ENCODE measurements at places on chromosomes 12 and 14.

- no peak for DNase-seq
These were observed 115.6 kb downstream of the CALM1 start for GRCh38 chr14:90512329-90512991.

- DNase-seq = no peak
These were observed 4.2 kb upstream of the RNASE8 start for GRCh38 chr14:21053184-21054122.

DNA sequence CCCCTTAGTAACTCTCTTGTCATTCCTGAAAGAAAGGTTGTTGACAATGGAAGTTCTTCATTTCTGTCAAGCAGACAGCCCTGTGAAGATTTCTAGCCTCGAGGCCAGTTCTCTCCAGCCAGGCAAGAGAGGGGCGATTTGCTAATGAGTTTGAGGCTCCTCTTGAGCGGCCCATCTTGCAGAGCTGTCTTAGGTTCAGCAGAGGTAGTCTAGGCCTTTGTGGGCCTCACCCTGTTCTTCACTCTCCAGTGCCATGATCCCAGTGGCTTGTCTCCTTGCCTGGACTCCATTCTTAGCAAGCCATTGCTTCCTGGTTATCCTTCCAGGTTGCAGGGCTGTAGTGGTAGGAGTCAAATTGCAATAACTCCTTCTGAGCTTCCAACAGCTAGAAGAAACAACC lies 9.7 kb downstream of the TPH2 start:
- no peak for DNase-seq

DNA sequence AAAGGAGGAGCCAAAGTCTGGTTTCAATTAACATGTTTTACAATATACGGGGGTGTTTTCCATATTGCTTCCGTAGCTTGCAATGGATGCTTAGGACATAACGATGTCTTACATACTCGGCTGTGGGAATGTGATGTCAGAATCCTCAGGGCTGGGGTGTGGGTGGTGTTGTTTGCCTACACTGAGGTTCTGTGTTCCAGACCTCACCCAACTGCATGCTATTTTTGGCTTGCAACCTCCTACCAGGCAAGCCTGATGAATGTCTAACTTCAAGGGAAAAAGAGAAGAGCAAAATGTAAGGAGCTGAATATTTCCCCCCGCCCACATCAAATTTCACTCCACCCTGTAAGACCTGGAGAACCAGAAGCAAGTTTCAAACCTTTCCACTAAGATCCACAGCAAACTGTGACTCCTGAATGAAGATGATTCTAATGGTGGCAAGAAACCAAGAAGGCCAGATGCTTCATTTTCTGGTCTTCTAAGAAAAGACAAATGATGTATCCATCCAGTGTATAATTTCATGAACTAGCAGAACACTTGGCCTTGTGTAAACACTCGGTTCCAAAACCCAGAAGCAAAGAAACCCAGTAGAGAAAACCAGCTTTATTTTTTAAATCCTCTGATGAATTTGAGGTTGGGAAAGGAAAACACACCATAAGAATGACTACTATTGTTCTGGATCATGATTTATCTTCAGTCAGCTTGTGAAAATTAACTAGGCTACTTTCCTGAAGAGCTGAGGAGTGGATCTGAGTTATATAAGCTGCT lies 227.9 kb downstream of the DACT1 start:
- DNase-seq = no peak

GRCh38 chr12:65826353-65827171 lies 2.3 kb downstream of the HMGA2 start:
- peak; percentile 39 for DNase-seq

GRCh38 chr12:81835783-81836182 lies 76.6 kb upstream of the PPFIA2 start:
- no peak for DNase-seq

GRCh38 chr12:96164951-96165811 lies 29.0 kb upstream of the ELK3 start:
- DNase-seq = no peak

DNA sequence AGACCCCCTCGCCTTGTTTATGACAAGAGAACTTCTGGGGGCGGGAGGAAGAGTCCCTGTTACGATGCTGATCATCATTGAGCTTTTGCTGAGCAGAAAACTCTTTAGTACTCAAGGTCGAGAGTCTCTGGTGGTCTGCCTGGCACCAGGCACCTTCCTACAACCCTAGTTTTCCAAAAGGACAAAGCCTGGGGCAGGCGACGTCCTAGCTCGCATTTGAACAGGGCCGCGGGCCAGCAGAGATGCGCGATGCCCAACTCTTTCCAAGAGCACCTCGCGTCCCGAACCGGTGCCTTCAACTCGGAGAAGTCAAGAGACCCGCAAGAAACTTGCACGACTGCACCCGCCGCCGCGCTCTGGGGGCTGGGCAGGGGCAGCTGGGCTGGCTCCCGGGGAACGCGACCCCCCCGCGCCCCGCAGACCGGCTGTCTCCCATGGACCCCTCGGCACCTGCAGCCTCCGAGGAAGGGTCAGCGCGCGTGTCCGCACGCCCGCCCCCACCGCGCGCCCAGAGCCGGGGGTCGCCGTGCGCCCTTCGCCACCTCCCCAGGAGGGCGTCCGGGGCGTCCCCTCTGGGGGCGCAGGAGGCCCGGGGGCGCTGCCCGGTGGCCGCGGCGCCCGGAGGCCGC lies 377 bp upstream of the BCL7A start:
- peak; percentile 19 for DNase-seq

DNA sequence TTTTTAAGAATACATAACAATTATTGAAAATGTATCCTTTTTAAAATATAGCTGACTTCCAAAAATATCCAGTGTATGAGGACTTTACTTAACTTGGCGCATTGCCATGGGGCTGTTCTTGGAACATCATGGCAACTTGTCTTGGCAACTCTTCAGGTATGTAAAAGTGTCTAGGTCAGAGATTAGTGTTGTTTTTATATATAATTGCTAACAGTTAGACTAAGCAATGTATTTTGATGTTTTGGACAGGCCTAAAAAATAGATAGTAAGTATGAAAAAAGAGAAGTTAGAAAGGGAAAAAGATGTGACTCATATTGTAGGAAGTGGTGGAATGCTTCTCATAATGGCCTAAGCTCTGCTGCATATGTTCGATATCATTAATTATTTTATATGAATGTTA lies 70.9 kb downstream of the MON2 start:
- DNase-seq = no peak

- no peak for DNase-seq
These were observed 6.2 kb upstream of the COL2A1 start for GRCh38 chr12:48010366-48010970.

DNA sequence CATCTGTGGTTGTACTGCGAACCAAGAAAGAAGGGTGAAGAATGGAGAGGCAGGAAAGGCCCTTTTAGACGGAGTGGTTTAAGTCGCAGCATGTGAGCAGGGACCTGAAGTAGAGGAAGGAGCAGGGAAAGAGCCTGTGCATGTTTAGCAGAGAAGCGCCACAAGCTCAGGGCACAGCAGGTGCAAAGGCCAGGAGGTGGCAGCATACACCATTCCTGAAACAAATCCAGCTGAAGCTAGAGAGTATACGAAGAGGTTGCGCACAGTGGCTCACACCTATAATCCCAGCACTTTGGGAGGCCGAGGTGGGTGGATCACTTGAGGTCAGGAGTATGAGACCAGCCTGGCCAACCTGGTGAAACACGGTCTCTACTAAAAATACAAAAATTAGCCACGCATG lies 49.9 kb downstream of the HELB start:
- no peak for DNase-seq

- no peak for DNase-seq
These were observed 242.0 kb upstream of the DAAM1 start for GRCh38 chr14:58946431-58946830.

DNA sequence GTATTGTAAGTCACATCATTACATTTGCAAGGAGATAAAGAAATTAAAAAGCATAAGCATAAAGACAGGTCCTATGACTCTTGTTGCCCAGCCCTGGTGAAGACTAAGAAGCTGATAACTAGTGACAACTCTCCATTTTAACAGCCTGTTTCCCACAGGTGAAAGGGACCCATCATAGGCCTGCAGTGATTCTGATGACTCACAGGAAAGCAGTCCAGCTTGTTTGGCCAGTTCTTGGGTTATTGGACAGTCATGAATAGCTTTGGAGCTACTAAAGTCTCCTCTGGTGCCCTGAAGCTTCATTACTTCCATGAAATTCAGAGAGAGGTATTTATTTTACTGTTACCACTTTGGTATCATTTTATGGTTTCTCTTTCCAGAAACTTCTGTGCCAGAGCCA lies 55.5 kb upstream of the DYRK2 start:
- no peak for DNase-seq

DNA sequence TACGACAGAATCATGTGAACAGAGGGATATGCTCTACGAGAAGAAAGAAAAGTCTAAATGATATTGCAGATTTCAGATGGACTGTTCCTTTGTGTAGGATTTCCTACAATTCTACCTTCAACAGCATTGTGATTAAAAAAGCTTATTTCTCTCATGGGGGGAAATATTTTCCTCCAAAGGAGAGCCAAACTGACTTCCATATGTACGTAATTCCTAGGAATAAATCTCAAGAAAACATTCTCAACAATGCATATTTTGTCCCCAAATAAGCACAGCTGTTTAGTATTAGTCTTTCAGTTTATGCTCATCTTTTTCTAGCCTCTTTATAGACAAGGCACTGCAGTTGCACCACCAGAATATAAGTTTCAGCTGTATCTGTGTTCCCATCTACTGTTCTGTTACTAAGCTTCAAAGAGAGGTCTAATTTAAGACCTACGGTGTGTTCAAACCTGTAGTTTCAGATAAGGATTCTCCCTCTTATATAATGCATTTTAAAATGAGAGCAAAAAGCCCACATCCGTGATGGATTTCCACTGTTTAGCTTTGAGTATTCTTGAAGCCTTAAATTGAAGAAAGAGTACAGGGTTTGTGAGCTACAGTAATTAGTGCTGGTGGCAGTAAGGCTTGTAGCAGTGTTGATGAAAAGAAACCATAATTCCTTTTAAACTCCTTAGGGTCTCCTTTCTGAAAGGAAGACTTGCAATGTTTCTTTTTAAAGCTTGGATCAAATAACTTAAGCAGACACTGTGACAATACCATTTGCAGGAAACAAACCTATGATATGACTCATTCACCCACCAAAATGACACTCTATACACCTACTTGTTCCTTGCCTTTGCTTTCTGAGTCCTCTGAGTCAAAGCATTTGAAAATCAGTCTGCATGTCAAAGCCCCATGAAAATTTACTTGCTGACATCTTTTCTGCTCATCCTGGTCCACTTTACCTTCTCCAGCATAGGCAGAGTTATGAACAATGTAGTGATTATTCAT lies 754.1 kb downstream of the NOVA1 start:
- no peak for DNase-seq

GRCh38 chr14:73786636-73787485 lies 64.8 kb upstream of the PTGR2 start:
- DNase-seq = no peak

- no peak for DNase-seq
These were observed 51.0 kb upstream of the RIN3 start for GRCh38 chr14:92462568-92462967.

GRCh38 chr12:13749389-13749788 lies 232.0 kb downstream of the GRIN2B start:
- DNase-seq = no peak

DNA sequence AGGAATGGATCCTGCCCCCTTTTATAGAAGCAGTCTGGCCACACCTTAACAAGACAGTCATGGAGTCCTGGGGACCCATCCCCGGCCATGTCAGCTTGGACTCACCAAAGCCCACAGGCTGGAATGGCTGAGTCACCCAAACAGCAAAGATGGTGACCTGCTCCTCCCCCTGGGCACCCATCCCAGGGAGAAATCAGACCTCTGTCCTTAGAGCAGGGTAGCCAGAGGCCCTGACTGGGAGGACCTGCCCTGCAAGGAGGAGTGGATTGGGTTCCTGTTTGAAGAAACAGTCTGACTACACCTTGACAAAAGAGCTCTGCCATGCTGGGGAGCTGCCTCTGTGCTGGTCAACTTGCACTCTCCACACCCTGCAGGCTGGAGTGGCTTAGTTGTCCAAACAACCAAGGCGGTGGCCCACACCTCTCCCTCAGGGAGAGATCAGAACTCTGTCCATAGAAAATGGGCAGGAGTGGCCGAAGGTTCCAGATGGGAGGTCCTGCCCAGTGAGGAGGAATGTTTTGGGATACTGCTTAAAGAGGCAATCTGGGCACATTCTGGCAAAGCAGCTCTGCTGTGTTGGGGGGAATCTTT lies 16.6 kb downstream of the MGP start:
- DNase-seq = no peak

- no peak for DNase-seq
These were observed 148.0 kb downstream of the APAF1 start for GRCh38 chr12:98793121-98793520.

- no peak for DNase-seq
These were observed 14.0 kb upstream of the MUCL1 start for GRCh38 chr12:54840244-54840865.

- DNase-seq = no peak
These were observed 132.0 kb upstream of the RAP1B start for GRCh38 chr12:68478516-68479260.

DNA sequence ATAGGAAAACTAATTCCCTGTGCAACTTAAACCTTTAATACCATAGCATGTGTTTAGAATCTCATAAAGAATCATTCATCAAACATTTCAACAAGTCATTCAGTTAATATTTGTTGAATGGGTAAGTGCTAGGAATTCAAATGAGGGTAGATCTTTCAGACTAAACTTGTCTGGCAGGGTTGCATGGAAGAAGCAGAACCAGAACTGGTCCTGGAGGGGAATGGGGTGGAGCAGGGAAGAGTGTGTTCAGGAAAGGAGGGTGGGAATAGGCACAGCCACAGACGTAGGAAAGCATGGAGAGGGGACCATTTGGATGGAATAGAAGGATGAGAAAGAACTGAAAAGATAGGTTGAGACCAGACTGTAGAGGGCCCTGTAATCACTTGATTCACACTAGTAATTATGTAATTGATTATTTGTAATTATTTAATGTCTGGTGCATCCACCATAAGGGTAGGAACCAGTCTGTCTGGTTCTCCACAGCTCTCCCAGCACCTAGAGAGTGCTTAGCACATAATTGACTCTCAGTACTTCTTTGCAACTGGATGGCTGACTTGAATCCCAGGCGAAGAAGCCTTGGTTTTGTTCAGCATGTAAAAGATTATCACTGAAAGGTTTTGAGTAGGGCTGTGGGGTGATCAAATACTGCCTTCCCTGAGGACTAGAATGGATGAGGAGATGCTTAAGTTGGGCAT lies 3.0 kb upstream of the MAP3K9 start:
- no peak for DNase-seq

DNA sequence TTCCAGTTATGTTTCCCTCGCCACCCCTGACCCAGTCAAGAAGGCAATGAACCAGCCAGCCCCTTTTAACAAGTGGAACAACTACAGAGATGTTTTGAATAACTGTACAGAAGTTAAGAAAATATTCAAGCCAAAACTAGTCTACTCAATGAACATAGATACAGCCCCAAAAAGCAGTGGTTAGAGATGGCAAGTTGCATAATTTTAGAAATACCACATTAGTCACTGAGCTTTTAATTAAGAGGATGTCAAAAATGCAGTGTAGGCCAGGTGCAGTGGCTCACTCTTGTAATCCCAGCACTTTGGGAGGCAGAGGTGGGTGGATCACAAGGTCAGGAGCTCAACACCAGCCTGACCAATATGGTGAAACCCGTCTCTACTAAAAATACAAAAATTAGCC lies 27.2 kb downstream of the PROX2 start:
- no peak for DNase-seq

All from KG1 (cell line).